Stomach (tissue), 19 donors: ENCODE measurements at places on chromosomes 11 and 22. TPM values are rescaled to one million over a fixed set of nuclear protein-coding genes. Genes with fewer than 3 reads are reported as not detected.

Gene KCNJ1
- total RNA-seq = not detected

Gene OR5B21
- total RNA-seq = not detected

Gene SMIM35
- not detected for total RNA-seq

Gene MS4A4A
- total RNA-seq = 28.1 TPM

Gene C11orf52
- not detected for total RNA-seq

Gene SMC1B
- total RNA-seq = not detected

Gene CD3G
- not detected for total RNA-seq

Gene ADORA2A
- total RNA-seq = 1.2 TPM

Gene SCT
- total RNA-seq = not detected

Gene UPB1
- total RNA-seq = not detected

Gene PLXNB2
- 400 TPM for total RNA-seq

Gene SLC25A18
- total RNA-seq = 2.0 TPM

Gene P2RY2
- 1.3 TPM for total RNA-seq

Gene CASP4
- 57.1 TPM for total RNA-seq

Gene CEND1
- not detected for total RNA-seq

Gene CHRM1
- total RNA-seq = not detected

Gene OR56A1
- total RNA-seq = 0.18 TPM

Gene APOA4
- not detected for total RNA-seq

Gene PRR33
- total RNA-seq = not detected

Gene SCGB1A1
- total RNA-seq = not detected

Gene DAGLA
- total RNA-seq = under 0.01 TPM

Gene PIWIL4
- 12.1 TPM for total RNA-seq

Gene LIF
- total RNA-seq = not detected

Gene TENM4
- total RNA-seq = 5.8 TPM

Gene ADAMTS8
- total RNA-seq = 11.9 TPM

Gene ISX
- total RNA-seq = 53.0 TPM

Gene KRTAP5-9
- not detected for total RNA-seq

Gene SLC1A2
- 13.3 TPM for total RNA-seq

Gene ZP1
- 0.72 TPM for total RNA-seq

Gene HEPHL1
- not detected for total RNA-seq

Gene MOGAT2
- 51.9 TPM for total RNA-seq

Gene CFAP300
- 3.6 TPM for total RNA-seq

Gene LRRC56
- 2.2 TPM for total RNA-seq

Gene SERPIND1
- total RNA-seq = not detected

Gene SULT4A1
- total RNA-seq = not detected

Gene SLC37A2
- 5.3 TPM for total RNA-seq

Gene KCNQ1OT1
- total RNA-seq = 2.3 TPM

Gene CYTH4
- total RNA-seq = not detected

Gene SAA1
- total RNA-seq = 13.9 TPM

Gene CHADL
- total RNA-seq = 1.7 TPM

Gene CHRNA10
- 1.0 TPM for total RNA-seq

Gene RCOR2
- 1.1 TPM for total RNA-seq

Gene IGLL1
- total RNA-seq = not detected

Gene BCO2
- 0.89 TPM for total RNA-seq

Gene WT1
- 3.1 TPM for total RNA-seq

Gene CCT8L2
- total RNA-seq = not detected

Gene MYOD1
- not detected for total RNA-seq

Gene ANKRD49
- total RNA-seq = 2.3 TPM

Gene ANO9
- 40.2 TPM for total RNA-seq

Gene XKR3
- not detected for total RNA-seq

Gene PAX6
- total RNA-seq = 57.9 TPM

Gene ACER3
- total RNA-seq = 25.9 TPM

Gene IGF2
- 29.2 TPM for total RNA-seq

Gene GATD1
- 68.1 TPM for total RNA-seq
